Stimulated activated CD4-positive, alpha-beta T cell treated with anti-CD3 and anti-CD28 coated beads, Interleukin-4, amount 100 ng/mL, for 24 hours (primary cell): ENCODE measurements at places on chromosomes 7 and 10.

GRCh38 chr7:101691822-101692384 lies 62.8 kb upstream of the MYL10 start:
- DNase-seq = no peak

- DNase-seq = peak; percentile 18
Measured at GRCh38 chr10:95295031-95295755, 4.4 kb upstream of the PDLIM1 start.

DNA sequence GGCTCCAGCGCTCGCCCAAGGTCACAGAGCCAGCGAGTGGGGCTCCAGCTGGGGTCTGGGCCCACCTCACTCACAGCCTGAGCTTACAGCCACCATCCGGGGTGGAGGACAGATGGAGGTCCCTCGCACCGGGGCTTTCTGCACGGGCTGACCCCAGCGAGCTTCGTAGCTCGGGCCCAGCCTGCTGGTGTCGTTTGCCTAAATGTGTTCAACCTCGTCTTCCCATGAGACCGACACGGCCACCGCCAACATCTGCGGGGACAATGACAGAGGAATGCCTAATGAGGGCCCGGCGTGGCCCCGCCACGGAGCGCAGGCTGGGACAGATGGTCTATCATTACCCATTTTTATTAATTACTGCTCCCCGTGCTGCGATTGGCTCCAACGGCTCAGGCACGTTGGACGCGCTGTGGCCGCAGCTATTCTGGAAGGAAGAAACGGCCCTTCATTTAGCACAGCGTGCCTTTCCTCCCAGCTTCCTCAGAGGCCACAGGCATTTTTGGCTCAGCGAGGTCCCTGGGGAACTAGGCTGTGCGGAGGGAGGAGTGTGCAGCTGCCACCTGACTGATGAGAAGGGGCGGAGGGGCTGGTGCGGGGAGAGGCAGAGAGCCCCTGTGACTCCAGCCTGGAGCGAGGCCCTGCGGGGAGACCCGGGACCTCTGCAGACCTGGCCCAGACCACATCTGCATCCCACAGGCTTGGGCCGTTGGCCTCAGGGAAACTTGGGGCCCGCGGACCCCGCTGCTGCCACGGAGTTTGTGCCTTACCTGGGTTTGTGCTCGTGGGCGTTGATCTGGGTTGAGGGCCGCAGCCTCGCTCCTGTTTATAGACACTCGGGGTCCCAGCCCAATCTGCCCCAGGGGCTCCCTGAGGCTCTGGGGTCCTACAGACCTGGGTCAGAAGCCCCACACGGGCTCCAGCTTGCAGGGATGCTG lies 22.9 kb upstream of the ELFN1 start:
- no peak for DNase-seq

- DNase-seq = no peak
Measured at GRCh38 chr7:129774871-129775694, 163.6 kb downstream of the NRF1 start.

- DNase-seq = no peak
Measured at GRCh38 chr10:70990681-70991080, 102.3 kb upstream of the PCBD1 start.

GRCh38 chr7:151503902-151504714 lies 15.6 kb downstream of the RHEB start:
- DNase-seq = no peak

DNA sequence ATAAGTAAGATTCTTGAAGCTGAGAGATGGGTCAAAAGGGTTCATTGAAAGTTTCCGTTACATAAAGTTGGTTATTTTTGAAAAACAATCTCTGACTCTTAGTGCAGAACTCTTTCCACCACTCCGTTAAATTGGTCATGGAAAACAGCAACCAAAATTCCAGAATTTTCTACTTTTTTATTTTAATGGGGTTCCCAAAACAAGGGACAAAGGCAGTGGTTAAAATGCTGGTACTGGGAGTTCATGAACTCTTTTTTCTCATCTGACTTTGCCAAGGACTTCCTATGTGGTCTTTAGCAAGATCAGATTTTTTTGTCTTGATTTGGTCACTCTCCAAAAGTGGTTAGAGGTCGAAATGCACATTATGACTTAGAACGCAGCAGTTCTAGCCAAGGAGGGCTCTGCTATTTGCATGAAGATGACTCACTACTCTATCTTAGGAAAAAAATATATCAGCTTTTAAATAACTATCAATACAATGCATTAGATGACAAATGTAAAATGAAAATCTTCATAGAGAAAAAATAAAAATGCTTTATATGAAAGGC lies 145.7 kb downstream of the REEP3 start:
- no peak for DNase-seq

- DNase-seq = no peak
Measured at GRCh38 chr7:128937271-128937646, 468 bp upstream of the IRF5 start.

DNA sequence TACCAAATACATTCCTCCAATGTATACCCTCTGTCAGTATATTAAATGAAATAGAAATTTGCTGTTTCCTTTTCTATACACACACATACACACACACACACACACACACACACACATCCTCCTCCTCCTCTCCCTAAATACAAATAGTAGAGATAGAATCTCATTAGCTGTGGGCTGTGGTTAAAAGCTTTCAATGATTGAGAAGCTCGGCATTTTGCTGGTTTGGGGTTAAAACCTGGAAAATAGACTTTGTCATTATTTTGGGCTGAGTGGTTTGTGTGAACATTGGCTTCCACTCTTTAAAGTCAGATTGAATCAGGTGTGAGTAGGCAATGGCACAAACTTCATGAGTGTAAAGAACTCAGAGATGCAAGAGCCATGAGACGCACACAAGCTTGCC lies 596.0 kb downstream of the XPNPEP1 start:
- DNase-seq = no peak

DNA sequence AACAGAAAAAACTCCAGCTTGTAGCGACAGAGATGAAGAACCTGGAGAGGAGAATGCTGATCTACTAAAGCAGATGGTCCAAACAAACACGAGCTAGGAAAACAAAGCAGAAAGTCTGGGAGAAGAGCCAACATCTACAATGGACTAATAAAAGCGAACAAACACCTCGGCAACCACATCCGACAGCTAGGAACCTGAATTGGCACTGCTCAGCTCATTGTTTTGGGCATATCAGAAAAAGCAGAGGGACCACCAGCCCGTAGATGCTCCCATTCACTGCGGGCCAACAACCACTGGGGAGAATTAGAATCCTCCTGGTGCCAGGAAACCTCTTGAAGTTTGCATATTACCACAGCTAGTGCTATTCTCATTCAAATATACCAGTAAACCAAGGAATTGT lies 204.7 kb downstream of the NXPH1 start:
- DNase-seq = no peak

DNA sequence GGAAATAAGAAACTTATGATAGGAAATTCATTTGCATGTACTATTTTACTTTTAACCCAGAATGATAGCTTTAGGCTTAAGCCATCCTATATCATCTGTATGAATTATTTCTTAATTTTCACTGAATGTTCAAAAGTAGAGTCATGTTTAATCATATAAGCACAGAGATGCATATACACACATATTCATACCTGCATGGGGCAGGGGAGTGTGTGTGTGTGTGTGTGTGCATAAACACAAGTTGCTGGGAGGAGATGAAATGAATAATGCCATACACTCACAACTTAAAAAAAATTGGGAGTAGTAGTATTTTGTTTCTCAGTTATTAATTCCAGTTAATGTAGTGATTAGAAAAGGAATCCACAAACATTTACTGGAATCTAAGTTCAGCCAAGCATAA lies 83.1 kb upstream of the IKZF1 start:
- DNase-seq = no peak

DNA sequence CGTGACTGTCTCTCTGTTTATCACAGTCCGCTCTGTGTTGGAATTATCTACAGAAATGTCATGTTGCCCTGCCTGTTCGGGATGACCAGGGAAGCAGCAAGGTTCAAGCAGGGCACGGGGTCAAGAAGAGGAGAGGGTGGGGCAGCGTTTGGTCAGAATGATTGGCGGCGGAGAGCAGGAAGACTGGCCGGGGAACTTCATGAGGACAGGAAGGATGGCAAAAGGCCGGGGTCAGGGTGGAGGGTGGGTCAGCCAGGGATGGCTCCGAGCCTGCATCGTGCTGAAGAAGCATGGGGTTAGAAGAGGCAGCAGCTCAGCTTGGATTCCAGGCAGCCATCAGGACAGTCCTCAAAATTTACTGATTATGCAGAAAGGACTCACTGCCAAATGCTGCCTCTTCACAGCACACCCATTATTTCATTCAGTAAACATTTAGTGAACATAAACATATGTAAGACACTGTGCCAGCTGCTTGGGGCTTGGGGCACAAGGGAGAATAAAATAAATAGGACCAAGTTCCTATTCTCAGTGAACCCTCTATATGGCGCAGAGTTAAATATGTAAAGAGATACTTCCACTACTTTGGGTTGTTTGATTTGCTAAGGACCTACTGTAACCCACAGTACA lies 42.8 kb downstream of the WNT2 start:
- no peak for DNase-seq
